Substantia nigra (tissue), 51 donors: ENCODE measurements at places on chromosomes 6 and 20.

DNA sequence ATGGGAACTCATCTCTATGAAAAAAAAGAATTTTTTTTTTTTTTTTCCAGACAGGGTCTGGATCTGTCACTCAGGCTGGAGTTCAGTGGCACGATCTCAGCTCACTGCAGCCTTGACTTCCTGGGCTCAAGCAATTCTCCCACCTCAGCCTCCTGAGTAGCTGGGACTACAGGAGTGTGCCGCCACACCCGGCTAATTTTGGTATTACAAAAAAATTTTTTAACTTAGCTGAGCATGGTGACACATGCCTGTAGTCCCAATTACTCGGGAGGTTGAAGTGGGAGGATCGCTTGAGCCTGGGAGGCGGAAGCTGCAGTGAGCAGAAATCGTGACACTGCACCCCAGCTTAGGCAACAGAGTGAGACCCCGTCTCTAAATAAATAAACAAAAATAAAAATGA, 7.5 kb downstream of the DEF6 start:
- DNase-seq = no peak

GRCh38 chr6:78153976-78154375, 501.1 kb downstream of the MEI4 start:
- no peak for DNase-seq

- DNase-seq = no peak
These were observed 89.2 kb downstream of the RSPH3 start for GRCh38 chr6:158910484-158911440.

- no peak for DNase-seq
These were observed 187.8 kb upstream of the JAG1 start for GRCh38 chr20:10861619-10862018.

- DNase-seq = no peak
These were observed 4.4 kb upstream of the CCDC28A start for GRCh38 chr6:138769102-138769676.

DNA sequence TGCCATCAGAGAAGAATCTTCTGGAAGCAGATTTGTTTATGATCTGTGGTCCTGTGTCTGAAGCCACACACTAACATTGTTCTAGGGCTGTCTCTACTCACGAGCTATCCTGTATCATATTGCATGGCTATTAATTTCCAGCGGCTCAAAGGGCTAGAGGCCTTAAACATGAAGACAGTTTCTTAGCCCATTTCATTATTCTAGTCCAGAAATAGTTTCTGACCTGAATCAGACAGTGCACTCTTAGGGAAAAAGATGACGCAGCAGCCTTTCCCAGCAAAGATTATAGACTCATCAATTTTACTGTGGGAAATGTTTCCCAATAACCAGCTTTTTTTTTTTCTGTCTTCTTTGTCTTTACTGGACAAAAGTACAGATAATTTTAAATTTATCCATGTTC, 105.3 kb upstream of the SUPT3H start:
- no peak for DNase-seq

- DNase-seq = no peak
These were observed 285.4 kb downstream of the PHACTR1 start for GRCh38 chr6:13001927-13002326.

- DNase-seq = no peak
These were observed 464 bp downstream of the EHMT2 start for GRCh38 chr6:31896856-31897611.

- DNase-seq = no peak
These were observed 148.3 kb downstream of the HACE1 start for GRCh38 chr6:104711371-104711770.

DNA sequence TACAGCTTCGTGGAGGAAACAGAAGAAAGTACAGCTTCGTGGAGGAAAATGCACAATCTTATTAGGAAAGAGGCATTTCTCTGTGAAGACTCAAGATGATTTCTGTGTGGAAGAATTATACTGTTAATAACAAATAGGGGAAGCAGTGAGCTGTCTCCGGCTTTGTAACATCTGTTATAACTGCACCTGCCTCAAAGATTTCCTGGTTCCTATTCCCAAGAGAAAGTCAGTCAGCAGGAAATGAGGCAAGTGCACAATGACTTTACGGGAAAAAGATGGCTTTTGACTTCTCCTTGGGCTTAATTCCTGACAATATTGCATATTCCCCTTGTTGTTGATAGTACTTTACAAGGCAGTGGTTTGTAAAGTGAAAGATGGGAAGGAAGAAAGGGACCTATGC, 538.5 kb downstream of the BMP2 start:
- DNase-seq = no peak

DNA sequence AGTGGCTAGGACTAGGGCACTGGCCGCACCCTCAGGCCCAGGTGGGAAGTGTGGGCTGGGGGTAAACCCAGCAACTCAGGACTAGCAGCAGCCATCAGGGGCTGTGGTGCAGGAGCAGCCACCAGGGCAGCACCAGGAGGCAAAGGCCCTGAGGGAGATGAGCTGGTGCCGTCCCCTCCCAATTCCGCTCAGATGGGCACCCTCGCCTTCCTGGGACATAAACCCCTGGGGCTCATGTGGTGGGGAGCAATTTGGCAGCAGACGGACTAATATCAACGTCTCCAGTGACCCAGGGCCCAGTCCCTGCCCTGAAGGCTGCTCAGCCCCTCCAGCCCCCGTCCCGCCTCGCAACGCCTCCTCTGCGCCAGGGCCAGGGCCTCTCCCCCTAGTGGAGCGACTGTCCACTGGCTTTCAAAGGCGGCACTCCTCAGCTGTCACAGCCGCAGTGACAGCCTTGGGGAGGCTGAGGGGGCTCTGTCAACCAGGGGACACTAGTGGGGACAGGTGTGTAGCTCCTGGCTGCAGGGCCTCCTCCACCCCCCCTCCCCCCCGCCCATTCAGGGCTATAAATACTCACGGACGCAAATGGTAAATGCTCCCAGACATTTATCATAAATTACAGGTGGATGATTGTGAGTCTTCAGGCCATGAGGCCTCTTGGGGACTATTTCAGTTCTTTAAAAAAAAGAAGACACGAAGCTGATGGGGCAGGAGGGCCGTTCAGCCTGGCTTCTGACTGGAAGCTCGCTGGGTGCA, 349.9 kb downstream of the ZFAND3 start:
- DNase-seq = no peak

DNA sequence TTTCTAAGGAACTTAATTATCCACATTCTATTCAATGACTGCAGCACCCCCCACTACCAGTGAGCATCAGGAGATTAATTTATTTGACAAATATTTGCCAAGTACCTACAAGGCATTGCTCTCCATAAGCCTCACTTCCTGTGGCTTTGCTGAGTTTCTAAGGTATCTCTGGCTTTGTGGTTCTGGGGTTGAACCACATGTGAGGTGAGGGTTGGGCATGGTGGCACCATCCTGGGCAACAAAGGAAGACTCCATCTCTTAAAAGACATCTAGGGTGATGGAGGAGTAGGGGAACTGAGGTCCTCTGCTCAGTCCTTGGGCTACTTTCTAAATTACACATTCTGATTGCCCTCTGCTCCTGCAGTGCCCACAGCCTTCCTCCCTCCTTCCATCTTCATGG, 25.5 kb upstream of the WFDC2 start:
- no peak for DNase-seq
